ENCODE measurements at places on chromosomes 2 and 18.

DNA sequence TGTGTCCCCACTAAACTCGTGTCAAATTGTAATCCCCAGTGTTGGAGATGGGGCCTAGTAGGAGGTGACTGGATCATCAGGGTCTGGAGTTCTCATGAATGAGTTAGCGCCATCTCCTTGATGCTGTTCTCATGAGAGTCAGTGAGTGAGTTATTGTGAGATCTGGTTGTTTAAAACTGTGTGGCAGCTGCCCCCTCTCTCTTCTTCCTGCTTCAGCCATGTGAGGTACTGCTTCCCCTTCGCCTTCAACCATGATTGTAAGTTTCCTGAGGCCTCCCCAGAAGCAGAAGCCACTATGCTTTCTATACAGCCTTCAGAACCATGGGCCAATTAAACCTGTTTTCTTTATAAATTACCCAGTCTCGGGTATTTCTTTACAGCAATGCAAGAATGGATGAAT, 50.4 kb downstream of the AP1S3 start:
- DNase-seq, result no peak

GRCh38 chr2:228401065-228401912, 219.8 kb upstream of the SPHKAP start:
- no peak for DNase-seq

GRCh38 chr18:55287149-55287806, 300.7 kb downstream of the TCF4 start:
- no peak for DNase-seq

DNA sequence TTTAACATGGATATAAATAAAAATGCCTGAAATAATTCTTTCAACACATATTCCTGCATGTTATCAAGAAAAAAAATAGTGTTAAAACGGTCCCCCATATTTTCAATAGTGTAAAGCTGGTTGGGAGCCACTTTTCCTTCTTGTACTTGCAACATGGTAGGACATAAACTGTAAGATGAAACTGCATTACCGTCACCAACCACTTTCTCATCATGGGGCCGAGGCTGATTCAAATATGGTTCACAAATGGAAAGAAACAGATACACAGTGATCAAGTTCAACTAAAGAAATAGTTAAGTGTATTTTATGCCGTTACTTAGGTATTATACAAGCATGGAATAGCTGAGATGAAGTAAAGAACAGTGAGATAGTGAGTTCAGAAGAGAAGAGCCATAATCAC, 360.7 kb downstream of the ZEB2 start:
- DNase-seq, result no peak

DNA sequence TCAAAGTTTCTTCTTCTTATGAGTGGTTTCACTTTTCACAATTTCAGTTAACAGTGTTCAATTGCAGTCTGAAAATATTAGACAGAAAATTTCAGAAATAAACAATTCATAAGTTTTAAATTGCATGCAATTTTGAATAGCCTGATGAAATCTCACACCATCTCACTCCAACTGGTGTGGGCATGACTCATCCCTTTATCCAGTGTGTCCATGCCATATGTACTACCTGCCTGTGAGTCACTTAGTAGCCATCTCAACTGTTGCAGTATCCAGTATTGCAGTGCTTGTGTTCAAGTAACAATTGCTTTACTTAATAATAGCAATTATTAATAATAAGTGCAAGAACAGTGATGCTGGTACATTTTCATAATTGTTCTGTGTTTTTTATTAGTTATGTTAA, 1202.5 kb downstream of the DSC3 start:
- no peak for DNase-seq
